ENCODE measurements at places on chromosomes 5 and 9.

- no peak for DNase-seq
These were observed 118.4 kb downstream of the ZNF608 start for GRCh38 chr5:124627815-124628595.

GRCh38 chr5:44486591-44486990 is 97.4 kb upstream of the FGF10 start:
- no peak for DNase-seq

DNA sequence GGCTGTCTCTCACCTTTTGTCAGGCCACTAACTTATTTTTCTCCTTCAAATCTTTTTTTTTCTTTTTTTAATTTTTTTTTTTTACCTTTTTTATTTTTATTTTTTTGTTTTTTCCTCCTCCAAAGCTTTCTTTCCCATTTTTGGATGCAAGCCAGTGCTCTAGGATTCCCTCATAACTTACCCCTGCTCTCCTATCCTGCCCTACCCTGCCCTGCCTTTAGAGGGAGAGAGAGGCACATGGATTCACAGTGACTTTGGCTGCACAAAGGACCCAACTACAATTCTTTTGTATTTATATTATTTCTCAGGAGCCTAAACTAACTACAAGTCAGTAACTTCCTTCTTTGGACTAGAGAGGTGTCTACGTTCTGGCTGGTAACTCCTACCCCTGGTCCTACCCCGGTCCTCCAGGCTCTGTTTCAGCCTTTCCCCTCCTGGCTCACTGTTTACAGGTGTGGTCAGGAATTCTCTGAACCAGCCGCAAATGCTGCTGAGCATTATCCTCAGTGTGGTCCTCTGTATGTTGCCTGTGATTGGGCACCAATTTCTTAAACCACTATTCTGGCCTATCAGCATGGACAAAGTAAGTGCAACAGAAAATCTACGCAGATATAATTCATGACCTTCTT is 8.4 kb upstream of the RUSC2 start:
- peak; percentile 52 for DNase-seq

DNA sequence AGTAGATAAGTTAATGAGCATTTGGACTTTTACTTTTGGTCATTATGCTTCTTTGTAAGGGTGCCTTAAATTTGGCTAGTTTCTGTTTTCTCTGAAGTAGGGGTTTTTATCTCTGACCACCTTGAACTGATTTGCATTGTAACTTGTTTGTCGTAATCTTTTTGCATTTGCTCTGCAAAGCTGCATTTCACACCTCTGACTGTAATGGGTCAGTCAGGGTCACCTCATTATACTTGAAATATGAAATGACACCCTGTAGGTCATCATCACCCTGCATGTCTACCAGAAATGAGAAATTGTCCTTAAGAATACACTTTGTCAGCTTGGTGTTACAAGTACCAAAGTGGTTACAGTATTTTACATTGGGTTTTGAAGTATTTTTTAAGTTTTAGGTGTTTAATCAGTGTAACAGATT is 74.0 kb downstream of the KCNN2 start:
- DNase-seq = no peak

- no peak for DNase-seq
These were observed 14.9 kb upstream of the MAPK9 start for GRCh38 chr5:180306796-180307195.

DNA sequence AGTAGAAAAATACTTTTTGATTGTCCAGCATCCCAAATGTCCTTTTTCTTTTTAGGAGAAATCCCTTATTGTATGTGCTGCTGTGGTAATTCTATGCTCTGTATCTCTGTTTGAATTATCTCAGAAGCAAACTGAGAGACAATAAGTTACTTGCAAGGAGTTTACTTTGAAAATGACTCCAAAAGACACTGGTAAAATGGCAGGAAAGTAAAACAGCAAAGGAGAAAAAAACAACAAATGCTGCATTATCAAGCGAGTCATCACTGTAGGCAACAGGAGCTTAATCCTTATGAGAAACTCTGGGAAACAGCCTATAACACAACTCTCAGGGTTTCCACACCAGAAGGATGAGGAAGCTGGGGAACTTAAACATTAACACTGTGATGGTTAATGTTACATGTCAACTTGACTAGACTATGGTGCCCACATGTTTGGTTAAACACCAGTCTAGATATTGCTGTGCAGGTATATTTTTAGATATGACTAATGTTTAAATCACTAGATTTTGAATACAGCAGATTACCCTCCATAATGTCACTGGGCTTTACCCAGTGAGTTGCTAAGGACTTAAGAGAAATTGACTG is 92.6 kb upstream of the GAS1 start:
- DNase-seq = no peak

DNA sequence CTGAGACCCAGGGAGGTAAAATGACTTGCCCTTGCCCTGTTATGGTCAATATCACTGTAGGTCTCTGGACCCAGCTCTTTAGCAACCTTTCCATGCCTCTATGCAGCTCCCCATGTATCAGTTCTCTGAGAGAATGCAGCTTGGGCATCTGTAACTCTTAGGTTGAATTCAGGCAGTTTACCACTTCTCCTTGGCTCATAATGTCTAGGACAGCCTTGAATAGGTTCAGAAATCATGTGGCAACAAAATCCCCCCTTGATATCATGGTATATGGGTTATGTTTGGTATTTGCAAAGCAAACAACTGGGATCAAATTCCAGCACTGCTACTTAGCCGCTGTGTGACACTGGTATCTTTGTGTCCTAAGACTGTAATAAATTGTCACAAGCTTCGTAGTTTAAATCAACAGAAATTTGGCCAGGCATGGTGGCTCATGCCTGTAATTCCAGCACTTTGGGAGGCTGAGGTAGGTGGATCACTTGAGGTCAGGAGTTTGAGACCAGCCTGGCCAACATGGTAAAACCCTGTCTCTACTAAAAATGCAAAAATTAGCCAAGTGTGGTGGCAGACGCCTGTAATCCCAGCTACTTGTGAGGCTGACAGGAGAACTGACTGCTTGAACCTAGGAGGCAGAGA is 10.7 kb upstream of the SUB1 start:
- no peak for DNase-seq

GRCh38 chr5:168668078-168668477 is 88.9 kb upstream of the PANK3 start:
- DNase-seq = no peak

DNA sequence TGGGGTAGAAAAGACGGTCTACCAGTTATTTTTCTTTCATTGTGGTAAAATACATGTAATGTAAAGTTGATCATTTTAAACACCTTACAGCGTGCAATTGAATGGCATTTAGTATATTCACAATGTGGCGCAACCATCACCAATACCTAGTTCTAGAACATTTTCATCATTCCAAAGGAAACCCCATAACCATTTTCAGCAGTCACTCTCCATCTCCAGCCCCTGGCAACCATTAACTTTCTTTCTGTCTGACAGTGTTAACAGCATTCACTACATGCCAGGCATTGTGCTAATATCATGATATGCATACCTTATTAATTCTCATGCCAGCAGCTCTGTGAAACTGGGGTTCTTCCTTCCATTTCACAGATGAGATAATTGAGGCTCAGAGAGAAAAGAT is 32.0 kb downstream of the PTGS1 start:
- DNase-seq = no peak

DNA sequence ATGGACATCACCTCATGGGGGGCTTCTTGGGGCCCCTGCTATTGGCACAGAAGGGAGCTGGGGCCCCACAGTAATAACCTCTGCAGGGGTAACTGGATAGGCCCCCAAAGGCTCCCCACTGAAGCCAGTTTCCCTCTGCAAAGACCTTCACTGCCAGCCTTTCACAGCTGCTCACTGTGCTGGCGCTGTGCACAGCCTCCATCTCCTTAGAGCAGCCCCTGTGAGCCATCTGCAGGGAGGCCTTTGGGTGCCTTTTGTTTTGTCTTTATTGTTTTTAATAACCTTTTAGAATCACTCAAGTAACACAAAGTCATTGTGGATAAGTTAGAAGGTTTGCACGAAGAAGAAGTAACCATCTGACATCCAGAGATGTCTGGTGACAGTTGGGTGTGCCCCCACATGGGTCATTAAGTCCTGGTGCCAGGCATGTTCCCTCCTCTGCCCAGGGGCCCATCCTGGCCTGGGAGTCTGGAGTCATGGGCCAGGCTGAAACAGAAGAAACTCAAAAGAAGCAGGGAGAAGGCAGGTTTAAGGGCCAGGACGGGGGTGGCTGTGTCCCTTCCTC is 42.7 kb downstream of the NCS1 start:
- no peak for DNase-seq

GRCh38 chr5:2582106-2582505 is 169.4 kb downstream of the IRX2 start:
- DNase-seq = no peak

DNA sequence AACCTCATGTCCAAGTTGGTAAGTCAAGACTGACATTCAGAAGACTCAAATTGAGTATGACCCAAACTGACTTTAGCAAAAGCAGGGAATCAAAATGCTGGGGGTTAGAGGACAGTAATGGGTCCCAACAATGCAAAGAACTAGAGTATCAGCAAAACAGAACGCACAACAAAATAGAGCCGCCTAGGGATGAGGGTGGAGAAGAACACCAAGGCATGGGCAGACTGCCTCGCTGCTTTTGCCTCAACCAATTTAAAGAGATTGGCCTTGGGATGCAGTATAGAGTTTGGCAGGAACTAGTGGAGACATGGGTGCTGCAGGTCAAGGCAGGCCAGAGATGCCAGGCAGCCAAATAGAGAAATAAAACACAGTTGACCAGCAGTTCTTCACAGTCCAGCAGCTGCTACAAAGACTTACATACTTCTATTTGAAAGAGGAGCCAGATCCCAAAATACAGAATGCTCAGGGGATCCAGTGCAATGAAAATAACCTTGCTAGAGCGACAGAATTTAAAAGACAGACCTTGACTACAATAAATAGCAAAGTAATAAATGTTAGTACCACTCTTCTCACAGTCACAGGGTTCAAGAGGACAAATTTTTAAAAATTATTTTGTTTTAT is 83.9 kb upstream of the NIPBL start:
- DNase-seq = no peak

DNA sequence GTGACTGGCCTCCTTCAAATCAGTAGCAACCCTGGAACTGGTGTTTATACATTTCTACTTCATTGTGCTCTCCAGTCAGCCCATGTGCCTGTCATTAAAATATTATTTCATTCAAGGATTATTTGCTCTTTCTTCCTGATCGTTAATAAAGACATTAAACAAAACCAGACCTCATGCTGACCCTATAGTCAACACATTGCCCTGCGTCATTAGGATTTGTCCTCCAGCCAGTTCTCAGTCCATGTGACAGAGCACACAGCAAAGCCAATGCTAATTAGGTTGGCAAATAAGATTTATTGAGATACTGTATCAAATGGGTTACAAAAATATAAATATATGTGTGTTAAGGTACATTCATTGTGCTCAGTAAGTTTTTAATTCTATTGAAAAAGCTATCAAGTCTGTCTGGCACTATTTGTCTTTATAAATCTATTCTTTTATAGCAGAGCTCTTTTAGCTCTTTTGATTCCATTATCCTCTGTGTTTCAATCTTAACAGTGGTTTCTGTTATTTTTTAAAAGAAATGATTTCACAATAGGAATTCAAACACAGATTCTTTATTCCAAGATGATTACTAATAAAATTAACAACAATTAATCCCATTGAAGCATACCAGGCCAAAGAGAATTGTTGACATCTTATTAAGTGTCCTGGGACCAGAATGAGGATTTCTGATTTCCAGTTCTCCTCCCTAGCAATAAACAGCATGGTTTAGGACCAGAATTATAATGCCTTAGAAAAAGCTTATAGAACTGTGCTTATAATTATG is 209.4 kb upstream of the RGMB start:
- DNase-seq = no peak

GRCh38 chr5:196350-196749 is 5.1 kb downstream of the LRRC14B start:
- no peak for DNase-seq

DNA sequence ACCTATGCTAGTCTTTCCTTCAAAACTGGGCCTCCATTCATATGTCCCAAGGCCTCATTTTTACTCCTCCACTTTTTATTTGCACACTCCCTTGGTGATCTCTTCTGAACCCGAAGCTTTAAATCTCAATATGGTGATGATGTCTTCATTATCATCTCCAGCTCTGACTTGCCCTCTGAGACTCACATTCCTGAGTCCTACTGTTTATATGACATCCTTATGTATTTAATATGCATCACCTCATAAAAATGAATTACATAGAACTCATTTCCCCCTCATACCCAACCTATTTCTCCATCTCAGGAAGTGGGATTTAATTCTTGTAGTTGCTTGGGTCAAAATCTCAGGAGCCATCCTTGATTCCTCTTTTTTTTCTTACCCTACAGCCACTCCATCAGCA is 473.0 kb downstream of the EBF1 start:
- no peak for DNase-seq

- DNase-seq = no peak
These were observed 18.8 kb downstream of the SMIM3 start for GRCh38 chr5:150797384-150797783.

- peak; percentile 10 for DNase-seq
These were observed 36.6 kb downstream of the SEMA4D start for GRCh38 chr9:89461265-89461664.

DNA sequence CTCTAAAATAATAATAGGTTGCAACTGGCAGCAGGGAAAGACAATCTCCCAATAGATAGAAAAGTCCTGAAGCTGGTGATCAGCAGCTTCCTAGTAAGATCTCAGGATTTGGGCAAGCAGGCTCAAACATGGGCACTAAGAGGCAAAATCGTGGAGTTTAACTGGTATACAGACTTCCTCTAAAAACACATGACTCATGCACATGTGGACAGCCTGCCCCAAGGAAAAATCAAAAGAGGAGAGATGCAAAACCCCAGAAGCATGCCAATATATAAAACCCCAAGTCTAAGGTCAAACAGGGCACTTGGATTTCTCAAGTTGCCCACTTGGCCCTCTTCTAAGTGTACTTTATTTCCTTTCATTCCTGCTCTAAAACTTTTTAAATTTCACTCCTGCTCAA is 62.8 kb downstream of the CDKN2A start:
- DNase-seq = no peak

GRCh38 chr9:87436716-87437115 is 61.0 kb upstream of the DAPK1 start:
- DNase-seq = no peak

Data from AG04450 (cell line).